ENCODE measurements at places on chromosomes 3 and 15. TPM values are rescaled to one million over a fixed set of nuclear protein-coding genes. Genes with fewer than 3 reads are reported as not detected.

The STRIT1 gene
- total RNA-seq = not detected

DNA sequence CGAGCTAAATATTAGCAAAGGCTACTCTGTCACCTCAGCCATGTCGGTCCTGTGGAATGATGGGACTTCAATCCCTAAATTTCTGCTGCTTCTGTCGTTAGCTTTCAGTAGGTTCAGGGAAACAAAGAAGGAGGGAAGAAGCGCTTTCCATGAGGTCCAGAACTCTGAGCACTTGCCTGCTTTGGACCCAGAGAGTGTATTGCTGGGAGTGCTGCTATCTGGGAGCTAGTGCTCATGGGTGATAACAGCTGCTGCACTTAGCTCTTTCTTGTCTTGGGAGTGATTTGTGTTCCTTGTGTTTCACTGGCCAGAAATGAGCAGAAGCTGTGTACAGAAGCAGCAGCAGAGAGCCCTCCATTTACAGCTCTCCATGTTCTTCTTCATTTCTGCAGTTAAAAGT, 369.8 kb downstream of the DIPK2A start:
- DNase-seq = no peak

- DNase-seq = no peak
Measured at GRCh38 chr15:25535866-25536265, 97.0 kb upstream of the UBE3A start.

The UROC1 gene
- total RNA-seq = 0.27 TPM

The PPARG gene
- total RNA-seq = 2.7 TPM

DNA sequence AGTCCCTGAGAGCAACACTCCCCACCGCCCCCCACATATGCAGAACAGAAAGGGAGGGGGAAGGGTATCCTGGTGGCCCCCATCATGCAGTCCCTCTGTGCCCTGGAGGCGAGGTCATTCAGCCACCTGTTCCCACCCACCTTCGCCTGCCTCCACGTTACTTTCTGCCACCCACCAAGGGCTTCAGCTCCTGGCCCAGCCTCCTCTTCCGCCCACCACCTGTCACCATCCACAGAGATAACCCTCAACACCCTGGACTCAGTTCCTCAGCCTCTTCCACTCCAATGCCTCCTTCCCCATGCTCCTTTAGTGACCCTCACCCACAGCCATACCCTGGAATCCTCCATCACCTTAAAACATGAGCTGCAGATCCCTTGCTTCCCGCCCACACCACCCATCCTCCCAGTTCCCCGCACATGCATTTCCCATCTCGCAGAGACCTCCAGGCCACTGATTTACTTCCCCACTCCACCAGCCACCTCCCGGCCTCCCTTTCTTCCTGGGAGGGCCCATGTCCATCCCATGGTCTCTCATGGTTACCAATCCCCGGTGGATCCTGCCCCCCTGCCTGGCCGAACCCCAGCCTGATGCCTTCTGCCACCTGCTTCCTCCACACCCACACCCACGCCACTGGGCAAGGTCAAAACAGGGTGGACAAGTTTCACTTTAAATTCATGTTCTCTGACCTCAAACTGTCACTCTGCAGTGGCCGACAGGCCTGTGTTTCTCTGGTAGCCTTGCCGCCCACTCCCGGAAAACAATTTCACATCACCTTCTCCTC, 18.2 kb downstream of the HOMER2 start:
- no peak for DNase-seq

GRCh38 chr3:29441422-29441821, 160.6 kb downstream of the RBMS3 start:
- no peak for DNase-seq

The TMC3 gene
- total RNA-seq = 0.09 TPM

DNA sequence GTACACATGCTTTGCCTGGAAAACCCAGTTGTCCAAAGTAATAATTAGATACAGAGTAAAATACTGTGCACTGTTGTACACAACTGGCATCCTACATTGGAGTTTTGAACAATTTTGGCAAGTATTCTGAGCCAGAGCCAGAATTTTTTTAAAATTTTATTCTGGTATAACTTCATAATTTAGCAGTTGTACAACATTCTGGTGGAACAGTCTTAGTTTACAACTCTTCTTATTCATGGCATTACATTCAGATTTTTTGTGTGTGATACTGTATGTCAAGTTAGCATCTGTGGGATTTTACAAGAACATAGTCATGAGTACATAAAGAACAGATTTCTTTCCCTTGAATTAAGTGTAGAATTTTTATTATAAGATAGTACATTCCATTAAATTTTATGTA, 67.5 kb downstream of the SLC49A4 start:
- DNase-seq = no peak

DNA sequence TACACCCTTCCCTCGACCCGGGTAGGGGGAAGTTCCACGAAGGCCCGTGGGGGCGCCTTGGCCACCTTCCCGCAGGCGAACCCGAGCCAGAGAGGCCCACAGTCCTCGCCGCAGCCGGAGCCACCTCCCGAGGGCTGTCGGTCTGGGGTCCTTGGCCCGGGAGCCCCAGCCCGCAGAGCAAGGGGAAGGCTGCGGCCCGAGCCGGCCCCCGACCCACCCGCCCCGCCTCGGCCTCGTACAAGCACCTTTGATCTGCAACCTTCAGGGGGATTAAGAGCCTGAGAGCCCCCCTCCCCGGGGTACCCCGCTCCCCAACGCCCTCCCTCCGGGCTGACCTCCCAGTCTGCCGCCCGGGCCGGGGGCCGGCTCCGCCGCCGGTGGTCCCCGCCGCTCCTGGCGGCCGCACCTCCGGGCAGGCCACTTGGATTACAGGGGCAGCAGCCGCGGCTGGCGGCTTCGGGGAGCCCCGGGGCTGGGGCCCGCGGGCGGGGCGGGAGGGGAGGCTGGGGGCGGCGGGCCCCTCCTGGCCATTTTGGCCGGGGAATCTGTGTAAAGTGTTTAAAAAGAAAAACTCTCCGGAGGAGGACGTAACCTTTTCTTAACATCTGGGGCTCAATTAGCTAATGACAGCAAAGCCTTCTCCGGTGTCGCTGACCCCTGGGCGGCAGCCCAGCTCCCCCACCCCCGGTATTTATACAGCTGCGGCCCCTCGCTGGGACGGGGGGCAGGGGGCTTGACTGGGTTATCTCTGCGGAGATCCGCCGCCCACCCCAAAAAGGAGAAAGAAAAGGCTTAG, 40.2 kb downstream of the EPHB3 start:
- DNase-seq = no peak

DNA sequence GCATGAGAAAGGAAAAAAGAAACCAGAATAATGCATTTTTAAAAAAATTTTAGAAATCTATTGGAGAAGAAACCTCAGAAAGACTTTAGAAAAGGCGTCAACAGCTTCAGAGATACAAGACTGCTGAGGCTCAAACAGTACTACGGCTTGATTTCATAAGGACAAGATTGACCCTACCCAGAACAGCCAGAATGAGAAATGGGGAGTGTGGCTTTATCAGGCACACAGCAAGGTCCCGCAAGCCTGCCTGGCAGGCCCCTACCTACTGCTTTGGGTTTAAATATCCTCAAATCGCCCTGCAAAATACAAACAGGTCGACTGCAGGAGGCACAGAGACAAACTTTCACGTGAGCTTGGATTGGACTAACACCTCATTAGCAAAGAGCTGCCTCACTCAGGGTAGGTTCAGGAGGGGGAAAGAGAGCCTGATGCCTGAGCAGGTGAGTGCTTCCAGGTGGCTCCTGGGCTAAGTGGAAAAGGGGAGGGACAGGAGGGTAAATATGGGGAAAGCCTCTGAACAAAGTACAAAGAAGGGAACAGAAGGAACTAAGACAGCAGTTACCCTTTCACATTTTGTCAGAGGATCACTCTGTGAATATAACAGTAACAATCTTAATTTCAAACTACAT, 87.5 kb downstream of the RORA start:
- no peak for DNase-seq

- DNase-seq = no peak
Measured at GRCh38 chr3:60746695-60747416, 504.4 kb downstream of the FHIT start.

- no peak for DNase-seq
Measured at GRCh38 chr15:35246451-35246850, 161.4 kb upstream of the NANOGP8 start.

The TJP1 gene
- 82.0 TPM for total RNA-seq

DNA sequence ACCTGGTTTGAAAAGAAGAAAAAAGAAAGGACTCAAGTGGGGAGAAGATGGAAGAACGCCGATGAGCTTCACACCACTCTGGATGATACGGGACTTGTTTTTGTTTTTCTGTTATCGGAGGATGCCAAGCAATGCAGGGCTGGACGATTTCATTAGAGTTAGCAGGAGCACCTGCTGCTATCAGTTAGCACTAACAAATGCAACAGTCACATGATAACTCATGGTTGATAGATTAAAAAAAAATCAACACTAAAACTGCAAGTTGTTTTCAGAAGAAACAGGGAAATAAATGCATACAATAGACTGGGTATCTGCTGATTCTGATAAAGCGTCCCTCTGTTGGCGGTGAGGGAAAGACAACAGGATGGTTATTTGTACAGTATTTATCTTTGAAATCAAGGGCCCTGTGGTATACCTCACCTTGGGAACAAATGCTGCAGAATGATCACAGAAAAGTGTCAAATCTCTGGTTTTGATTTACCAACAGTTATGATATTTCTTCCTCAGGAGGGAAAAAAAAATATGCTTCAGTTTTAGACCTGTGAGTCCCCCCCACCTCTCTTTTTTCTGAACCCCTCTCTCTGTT, 575.1 kb downstream of the FOXP1 start:
- DNase-seq = no peak

GRCh38 chr3:119235151-119235550, 5.5 kb downstream of the B4GALT4 start:
- no peak for DNase-seq

Data from cerebellum (tissue), 4 donors.